HS-5 (cell line): ENCODE measurements at places on chromosomes 6 and 20.

DNA sequence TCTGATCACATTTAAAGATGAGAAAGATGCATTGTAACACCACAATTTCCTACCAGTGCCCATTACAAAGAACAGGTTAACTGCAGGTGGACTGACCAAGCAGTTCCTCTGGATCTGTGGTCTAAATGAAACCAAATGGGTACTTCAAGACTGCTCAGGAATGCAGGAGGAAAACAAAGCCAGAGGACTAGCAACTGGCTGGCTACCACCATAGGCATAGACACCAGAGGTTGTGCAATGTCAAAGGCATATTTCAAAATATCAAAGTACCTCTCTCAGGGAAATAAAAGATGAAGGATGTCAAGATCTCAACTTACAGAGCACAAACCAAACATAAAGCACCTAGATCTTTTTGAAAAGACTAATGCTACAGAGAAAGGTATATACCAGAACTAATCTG lies 65.5 kb downstream of the GMDS start:
- DNase-seq = no peak

DNA sequence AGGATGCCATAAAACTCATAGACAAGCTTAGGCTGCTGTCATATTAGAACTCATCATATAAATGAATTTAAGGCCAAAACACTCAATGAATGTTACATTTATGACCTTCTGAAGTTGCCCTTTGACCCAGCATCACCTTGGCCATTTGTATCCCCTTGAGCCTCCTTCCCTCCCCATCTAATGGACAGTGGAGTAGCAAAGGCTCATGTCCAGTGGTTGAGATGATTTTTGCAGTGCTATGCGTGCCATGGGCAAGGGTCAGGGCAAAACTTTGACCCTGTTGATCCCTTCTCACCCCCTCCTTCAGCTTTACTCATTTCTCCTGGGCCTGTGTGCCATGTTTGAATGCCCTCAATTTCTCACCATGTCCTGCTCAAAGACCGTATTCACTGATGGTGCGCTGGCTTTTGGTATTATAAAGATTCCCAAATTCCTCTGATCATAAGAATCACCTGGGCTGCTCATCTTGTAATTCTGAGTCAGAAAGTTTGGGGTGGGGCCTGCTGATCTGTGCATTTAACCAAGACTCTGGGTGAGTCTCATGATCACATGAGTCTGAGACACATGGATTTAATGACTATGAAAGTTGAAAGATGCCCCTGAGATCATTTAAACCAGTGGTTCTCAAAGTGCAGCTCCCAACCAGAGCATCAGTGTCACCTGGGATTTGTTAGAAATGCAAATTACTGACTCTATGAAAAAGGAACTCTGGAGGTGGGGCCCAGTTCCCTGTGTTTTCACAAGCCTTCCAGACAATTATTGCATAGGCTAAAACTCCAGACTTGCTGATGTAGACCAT lies 57.5 kb upstream of the IL20RA start:
- no peak for DNase-seq

DNA sequence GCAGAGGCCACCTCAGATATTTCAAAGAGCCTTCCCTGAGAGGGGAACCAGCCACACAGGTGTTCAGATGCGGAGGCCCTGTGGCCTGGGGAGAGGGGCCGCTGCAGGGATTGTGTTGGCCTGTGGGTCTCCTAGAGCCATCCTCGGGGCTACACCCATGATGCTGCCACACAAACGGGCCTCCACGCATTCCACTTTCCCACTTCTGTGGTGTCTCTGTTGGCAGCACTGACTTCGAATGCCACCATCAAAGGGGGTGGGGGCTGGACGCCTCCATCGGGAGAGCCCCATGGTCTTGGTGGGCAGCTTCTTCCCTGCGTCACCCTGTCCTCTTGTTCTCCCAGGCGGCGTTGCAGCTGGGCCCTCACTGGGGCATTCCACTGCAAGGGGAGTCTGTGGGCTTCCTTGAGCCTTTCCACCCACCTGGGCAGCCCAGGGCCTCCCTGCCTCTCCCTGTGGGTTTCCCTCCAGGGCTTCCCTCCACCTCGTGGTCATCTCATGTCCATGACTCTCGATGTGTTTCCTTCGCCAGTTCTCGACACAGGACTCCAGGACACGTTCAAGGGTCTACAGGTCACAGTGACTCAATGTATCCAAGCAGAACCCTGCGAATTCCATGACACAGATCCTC lies 145.5 kb downstream of the ERMARD start:
- no peak for DNase-seq

DNA sequence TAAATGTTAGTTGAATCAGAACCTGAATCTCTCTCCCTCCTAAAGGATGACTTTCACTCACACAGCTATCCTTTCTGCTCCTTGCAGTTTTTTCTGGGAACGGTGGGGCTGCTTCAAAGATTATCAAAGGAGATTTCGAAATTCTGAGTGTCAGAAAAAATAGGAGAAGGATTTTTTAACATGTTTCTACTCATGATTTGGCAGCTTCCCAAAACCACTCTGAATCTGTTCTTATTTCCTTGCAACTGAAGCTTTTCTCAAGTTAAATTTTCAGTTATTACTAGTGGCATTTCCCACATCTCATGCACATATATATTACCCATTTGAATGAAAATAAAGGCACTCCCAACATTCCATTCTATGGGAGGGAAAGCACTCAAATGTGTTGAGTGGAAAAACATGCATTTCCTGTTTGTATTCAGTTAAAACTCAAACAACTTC lies 123.6 kb downstream of the LCA5 start:
- peak; percentile 31 for DNase-seq

DNA sequence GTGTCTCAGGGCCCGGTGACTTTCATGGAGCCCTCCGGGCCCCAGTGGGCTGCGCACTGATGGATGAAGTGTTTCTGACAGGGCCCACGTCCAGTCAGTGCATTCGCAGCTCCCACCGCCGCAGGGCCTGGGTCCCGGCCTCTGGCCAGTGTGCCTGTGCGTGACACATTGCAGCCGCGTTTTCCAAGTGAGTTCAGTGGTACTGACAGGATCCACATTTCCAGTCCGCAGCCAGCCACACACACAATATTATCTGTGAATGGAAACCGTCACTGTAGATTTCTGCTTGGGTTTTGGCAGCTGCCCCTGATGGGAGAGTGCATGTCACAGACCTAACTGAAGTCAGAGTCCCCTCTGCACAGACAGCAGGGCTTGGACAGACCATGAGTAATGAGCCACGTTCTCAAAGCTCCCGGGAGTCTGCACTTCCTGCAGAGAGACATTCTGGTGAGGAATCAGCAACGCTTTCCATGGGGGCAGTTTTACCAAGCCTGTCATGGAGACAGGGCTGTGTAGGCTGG lies 171.4 kb downstream of the MYLK4 start:
- no peak for DNase-seq

DNA sequence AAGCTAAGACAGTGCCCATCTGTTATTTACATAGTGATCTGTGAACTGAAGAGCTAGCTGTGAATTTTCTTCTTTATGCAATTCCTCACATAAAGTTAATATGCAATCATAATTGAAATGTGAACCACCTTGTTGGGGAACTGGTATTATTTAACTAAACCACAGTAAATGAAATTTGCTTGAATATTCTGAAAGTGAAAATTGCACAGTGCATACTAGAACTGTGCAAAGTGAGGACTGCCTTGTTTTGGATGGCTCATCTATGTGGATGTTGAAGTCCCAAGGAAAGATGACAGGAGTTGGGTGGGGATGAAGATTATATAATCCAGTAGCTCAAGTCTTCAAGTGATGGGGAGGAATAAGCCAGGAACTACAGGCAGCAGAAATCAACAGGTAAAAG lies 5.7 kb upstream of the PHF10 start:
- DNase-seq = no peak

DNA sequence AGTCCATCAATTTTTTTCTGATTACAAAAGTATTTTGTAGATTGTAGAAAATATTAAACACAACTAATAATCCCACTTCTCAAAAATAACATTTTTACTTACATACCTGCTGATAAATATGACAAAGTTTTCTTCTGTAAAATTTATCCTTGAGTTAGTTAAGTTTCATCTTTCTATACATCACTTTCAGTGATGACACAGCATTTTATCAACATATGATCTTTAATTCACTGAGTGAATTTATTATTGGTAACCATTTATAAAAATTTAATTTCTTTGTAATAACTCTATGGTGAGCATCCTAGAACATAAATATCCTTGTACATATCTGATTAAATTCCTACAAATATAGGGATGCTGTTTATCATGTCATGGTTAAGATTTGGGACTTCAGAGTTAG lies 385.0 kb upstream of the SLC35B3 start:
- DNase-seq = no peak

- DNase-seq = peak; percentile 15
Measured at GRCh38 chr6:103122766-103123601, 1729.5 kb downstream of the GRIK2 start.

DNA sequence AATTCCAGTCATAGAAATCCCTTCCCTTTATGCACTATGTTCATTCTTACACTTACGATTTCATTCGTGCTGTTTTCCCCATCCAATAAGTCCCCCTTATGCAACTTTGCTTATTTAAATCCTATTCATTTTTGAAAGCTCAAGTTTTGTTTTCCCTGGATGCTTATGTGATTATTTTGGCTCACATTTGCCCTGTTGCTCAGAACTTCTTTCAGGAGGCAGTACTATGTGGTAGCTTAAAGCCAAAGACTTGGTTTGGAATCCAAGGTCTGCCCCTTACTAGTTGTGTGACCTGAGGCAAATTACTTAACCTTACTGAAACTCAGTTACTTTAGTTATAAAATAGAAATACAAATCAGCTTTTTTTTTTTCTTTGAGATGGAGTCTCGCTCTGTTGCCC lies 59.6 kb downstream of the MOXD1 start:
- DNase-seq = no peak

DNA sequence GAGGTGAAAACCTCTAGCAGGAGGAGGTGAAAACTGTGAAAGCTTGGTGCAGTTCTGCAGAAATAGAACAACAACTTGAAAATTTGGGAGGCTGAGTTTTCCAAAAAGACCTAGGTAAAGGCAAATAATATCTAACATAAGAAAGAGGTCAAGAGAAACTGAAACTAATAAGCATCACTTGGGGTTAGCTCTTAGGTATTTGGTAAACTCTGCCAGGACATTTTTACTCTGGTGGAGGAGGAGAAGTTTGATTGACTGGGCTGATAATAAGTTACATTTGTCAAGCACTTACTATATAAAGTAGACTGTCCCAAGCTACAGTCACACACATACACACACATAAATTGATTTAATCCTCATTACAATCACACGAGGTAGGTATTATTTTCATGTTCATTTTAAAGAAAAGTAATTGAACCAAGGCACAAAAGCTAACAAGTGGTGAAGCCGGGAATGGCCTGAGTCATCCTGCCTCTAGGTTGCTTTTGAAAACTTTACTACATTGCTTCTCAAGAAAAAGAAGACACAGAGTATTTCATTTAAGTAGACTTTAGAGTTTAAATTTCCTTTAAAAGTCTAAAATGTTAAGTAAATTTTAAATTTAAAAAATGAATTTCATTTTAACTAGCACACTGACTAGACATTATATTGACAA lies 275.5 kb downstream of the PTPRK start:
- DNase-seq = no peak

GRCh38 chr6:137968455-137968804 lies 101.4 kb downstream of the TNFAIP3 start:
- no peak for DNase-seq

- no peak for DNase-seq
Measured at GRCh38 chr6:25173246-25173645, 105.9 kb upstream of the CARMIL1 start.

- DNase-seq = no peak
Measured at GRCh38 chr6:71205336-71205956, 83.2 kb upstream of the OGFRL1 start.

- DNase-seq = no peak
Measured at GRCh38 chr6:35328108-35328723, 14.1 kb upstream of the PPARD start.

DNA sequence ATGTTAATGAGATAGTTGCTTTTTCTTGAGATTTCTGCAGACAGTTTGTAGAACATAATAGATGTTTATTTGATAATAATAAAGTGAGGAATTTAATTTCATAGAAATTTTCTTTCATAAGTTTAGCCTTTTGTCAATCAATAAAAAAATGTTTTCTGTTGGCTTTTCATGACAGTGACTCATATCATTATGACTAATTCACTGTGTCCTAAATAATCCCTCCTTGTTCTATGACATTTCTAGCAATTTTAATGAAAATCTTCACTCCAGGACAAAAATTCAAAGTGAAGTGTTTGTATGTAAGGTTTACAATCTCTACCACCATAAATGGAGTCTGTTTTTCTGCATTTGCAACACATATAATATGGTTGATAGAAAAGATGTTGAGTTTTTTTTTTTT lies 109.9 kb downstream of the UTRN start:
- no peak for DNase-seq

- no peak for DNase-seq
Measured at GRCh38 chr6:131900231-131900630, 50.9 kb downstream of the CCN2 start.

DNA sequence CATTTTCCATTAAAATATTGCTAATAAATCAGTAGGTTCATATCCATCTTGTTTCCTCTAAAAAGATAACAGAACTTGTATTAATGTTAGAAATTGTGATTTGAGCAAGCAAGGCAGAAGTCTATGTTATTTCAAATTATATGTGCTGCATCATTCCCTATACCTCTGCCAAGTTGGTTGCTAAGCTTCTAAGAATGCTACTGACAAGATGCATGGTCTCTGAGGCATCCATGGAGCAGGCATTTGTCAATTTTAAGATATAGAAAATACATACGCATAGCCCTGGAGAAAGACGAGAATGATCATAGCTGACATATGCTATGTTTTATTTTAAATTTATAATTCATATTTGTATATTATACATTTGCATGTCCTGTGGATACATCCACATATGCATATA lies 168.3 kb upstream of the THEMIS start:
- DNase-seq = peak; percentile 55

- DNase-seq = no peak
Measured at GRCh38 chr20:62120990-62121775, 1.1 kb upstream of the LSM14B start.

DNA sequence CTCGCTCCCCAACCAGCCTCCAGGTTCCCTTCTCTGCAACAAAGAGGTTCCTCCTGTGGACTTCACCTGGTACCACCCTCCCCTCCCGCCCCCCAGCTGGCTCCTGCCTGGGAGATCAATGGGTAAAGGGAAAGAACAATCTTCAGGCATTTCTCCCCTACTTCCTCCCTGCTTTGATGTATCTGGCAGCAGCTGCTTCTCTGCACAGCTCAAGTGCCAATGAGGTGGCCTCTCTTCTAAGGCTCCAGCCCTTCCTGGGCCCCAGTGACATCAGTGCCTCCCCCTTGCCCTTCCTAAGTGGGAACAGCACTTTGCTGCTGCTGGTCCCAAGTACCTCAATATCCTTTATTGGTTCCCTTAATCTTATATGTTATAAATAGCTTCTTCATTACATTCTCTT lies 23.5 kb downstream of the MOCS1 start:
- DNase-seq = no peak
